ENCODE measurements at places on chromosomes 5 and 9. TPM values are rescaled to one million over a fixed set of nuclear protein-coding genes. Genes with fewer than 3 reads are reported as not detected.

The IL17B gene
- not detected for polyA plus RNA-seq

The TLX3 gene
- not detected for polyA plus RNA-seq

The ERBIN gene
- polyA plus RNA-seq, result 43.4 TPM

The ASTN2 gene
- 6.6 TPM for polyA plus RNA-seq

The PRR7 gene
- 1.0 TPM for polyA plus RNA-seq

The LCN10 gene
- polyA plus RNA-seq, result not detected

GRCh38 chr5:93512799-93513198 lies 68.2 kb downstream of the NR2F1-AS1 start:
- peak; percentile 38 for DNase-seq

GRCh38 chr5:14893381-14893780 lies 21.8 kb upstream of the ANKH start:
- DNase-seq, result no peak

DNA sequence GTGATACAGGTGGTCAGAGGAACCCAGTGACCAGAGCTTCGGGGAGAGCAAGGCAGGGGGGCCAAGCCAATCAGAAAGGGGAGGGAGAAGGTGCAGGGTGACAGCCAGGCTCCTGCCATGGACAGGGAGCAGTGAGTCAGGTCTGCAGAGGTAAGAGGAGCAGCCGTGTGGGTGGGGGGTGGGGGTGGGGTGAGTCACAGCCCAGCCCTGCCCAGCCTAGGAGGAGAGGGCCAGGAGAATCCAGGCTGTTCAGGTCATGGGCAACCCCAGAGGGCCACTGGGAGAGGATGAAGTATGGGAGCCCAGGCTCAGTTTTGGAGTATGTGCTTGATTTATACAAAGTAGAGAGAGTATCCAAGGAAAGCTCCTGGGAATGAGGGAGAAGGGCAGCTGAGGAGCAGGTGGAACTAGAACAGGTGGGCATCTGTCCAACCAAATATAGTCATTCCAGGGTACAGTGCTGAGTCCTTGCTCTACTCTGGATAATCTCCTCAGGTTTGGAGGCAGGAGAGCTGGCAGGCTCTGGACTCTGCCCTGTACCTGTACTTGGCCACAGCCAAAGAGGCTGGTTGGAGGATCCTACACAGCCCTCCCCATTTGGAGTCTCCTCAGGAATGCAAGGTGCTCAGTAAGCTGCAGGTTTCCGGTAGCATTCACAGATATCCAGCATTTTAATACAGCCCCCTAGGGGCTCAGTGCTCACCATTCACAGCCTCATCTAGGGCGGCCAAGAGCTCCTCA lies 1.6 kb downstream of the HBEGF start:
- DNase-seq, result no peak

DNA sequence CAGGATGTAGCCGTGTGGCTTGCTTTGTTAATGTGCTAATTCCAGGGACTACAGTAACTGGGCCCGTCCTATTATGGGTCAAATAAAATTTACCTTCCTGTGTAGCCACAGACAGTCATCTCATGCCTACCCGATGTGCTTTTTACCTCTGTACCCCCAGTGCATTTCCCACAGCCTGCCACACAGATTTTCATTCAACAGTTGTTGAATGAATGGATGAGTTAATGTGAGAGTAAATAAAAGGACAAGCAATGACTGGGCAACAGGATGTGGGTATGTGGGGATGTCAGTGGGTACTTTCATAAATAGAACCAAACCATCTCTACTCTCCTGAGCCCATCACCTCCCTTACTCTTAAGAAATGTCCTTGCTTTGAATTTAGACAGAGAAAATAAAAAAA lies 441.2 kb upstream of the ZNF462 start:
- DNase-seq, result no peak

GRCh38 chr9:86943201-86944113 lies 3.8 kb downstream of the GAS1 start:
- no peak for DNase-seq

GRCh38 chr5:125053179-125053578 lies 306.7 kb upstream of the ZNF608 start:
- DNase-seq, result no peak

DNA sequence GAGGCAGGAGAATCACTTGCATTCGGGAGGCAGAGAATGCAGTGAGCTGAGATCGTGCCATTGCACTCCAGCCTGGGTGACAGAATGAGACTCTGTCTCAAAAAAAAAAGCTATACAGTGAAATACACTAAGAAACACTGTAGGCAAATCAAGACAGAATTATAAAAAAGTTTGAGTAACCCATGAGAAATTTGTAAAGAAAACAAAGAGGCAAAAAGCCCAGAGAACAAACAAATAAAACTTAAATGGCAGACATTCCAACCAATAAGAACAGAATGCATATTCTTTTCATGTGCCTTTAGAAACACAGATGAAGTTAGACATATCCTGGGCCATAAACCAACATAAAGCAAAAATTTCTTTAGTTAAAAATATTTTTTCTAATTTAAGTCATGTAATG lies 30.6 kb downstream of the ZNF169 start:
- no peak for DNase-seq

GRCh38 chr5:69035665-69036064 lies 58.1 kb upstream of the SLC30A5 start:
- no peak for DNase-seq

GRCh38 chr5:150014456-150014855 lies 13.9 kb downstream of the HMGXB3 start:
- no peak for DNase-seq

GRCh38 chr5:124796495-124796894 lies 50.1 kb upstream of the ZNF608 start:
- DNase-seq, result no peak

GRCh38 chr5:78178356-78178755 lies 116.1 kb downstream of the AP3B1 start:
- no peak for DNase-seq

GRCh38 chr9:92720807-92721535 lies 43.7 kb downstream of the BICD2 start:
- DNase-seq, result no peak

DNA sequence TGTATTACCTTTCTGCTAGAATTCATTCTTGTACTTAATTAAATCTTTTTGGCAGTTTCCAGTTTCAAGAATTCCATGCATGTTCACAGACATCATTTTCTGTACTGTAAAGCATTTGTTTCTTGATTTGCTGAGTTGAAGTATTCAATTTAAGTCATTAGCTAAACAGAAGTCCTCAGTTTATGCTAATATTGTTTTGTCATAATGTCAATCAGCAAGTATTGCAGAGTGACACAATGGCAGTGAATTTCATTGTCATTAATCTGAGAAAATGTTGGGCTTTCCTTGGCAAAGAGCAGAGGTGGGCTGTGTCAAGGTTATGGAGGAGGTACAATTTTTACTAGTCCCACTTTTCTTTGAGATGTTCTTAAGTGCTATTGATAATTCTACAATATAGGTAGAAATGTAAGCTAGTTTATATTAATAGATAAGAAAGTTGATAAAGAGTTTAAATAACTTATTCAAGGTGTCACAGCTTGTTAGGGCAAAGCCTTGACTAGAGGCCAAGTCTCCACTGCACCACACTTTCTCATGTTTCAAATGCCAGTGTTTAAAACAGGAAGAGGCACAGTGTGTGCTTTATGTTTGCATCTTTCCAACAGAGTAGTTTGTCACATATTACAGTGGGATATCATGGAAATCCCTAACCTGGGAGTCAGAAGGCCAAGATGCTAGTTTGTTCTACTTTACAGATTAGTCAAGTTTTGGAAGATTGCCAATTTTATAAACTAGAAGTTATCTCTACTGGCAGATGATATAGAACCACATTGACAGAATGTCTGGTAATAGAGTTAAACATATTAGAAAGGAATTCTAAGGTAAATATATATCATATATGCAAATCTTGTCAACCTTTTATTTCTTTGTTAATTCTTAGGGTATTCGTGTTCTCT lies 56.3 kb downstream of the SLF1 start:
- DNase-seq, result no peak

All from AG04450 (cell line).